ENCODE measurements at places on chromosomes 7 and 10.

DNA sequence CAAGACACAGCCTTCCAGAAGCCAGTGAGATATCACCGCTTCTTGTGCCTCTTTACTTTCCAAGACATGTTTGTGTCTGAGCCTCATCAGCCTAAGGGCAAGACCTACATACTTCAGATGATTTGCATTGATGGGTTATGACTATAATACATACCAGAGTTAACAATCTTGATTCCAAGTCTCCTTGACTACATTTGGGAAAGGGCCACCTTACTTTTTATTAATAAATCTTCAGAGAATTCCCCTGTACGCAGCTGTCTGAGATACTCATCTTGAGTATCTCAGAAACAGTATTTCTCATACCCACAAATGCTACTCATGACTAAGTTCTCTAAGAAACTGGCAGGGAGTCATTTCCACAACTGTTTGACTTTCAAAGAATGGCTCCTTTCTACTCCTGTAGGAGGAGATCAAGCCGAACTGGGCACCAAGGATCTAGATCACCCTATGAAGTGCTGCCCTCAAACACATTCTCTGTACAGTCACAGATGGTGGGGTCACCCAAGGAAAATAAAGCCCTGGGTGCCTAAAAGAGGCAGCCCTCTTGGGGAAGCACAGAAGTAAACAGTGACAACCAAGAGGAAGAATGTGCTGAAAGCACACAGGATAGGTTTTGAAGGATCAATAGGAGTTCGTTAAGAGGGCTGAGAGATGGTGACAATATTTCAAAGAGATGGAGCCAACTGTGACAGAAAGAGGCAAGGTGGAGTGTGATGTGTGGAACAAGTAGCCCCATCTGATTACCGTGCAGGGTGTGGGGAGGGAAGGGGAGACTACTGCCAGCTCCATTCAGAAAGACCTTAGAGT, 138.9 kb downstream of the JAZF1 start:
- DNase-seq = peak; percentile 9

DNA sequence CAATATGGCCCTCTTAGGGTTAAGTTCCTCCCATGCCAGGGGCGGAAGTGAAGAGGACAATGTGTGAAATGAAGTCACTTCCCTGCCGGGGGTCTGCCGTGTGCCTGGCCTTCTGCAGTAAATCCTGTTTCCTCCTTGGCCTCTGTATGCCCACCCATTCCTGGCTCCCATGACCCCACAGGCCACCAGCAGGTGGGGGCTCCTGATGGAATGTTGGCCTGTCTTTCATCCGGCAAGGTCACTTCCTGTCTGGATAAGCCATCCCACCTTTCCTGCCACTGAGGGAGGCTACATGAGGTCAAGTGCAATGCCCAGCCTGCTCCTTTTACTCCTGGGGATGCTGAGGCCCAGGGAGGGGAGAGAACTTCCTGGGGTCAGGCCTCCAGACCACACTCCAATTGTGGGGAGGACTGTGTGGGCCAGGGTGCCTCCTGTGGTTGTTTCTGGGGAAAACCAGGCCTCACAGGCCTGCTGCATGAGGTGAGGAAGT, 22.3 kb downstream of the PALD1 start:
- no peak for DNase-seq

- DNase-seq = no peak
These were observed 2.6 kb upstream of the MBL2 start for GRCh38 chr10:52775132-52775647.

- DNase-seq = no peak
These were observed 40.9 kb downstream of the BMPER start for GRCh38 chr7:33946094-33946699.

GRCh38 chr7:74032191-74032490, 4.2 kb downstream of the ELN start:
- no peak for DNase-seq

- DNase-seq = no peak
These were observed 643.2 kb downstream of the PHTF2 start for GRCh38 chr7:78441737-78442136.

DNA sequence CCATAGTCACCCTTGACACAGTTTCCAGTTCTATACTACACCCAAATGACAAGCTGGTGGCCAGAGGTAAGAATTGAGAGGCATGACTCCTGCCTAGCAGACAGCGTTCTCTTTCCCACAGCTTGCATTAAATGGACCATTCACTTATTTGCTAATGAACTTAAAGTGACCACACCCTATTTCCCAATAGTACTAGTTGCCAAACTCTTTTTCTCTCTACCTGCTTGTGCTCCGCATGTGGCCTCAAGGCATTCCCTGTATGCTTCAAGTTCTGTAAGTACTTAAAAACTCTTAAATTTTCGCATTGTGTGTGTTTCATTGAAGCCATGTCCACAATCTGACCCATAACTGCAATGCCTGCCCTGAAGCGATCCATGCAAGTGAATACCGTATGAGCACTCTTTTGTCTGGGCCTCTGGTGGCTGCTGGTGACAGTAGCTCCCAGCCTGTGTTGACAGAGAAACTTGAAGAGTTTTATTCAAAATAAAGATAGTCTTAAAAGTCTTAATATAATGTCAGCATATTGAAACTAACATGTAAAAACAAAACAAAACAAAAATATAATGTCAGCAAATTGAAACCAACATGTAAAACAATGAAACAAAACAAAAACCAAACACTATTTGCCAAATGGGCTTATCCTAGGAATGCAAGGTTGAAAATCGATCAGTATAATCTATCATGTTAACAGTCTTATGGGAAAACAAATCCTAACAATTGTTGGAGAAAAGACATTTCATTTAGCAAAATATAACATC, 73.6 kb downstream of the CCSER2 start:
- DNase-seq = no peak

- DNase-seq = peak; percentile 48
These were observed 3.2 kb downstream of the MAFK start for GRCh38 chr7:1533547-1534329.

DNA sequence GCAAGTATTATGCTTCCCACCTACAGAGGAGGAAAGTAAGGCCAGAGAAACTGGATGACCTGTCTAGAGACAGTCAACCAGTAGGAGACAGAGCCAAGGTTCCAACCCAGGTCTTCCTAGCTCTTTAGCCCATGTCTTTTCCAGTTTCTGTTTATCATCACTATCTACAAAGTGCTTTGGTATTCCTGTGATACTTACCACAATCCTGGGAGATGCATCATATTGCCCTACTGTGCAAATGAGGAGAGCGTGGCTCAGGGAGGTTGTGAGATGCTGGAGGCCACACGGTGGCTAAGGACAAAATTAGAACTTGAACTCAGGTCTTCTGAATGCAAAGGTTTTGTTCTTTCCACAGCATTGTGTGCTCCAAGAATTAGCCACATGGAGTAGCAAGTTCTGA, 11.2 kb upstream of the PLEKHA1 start:
- no peak for DNase-seq

DNA sequence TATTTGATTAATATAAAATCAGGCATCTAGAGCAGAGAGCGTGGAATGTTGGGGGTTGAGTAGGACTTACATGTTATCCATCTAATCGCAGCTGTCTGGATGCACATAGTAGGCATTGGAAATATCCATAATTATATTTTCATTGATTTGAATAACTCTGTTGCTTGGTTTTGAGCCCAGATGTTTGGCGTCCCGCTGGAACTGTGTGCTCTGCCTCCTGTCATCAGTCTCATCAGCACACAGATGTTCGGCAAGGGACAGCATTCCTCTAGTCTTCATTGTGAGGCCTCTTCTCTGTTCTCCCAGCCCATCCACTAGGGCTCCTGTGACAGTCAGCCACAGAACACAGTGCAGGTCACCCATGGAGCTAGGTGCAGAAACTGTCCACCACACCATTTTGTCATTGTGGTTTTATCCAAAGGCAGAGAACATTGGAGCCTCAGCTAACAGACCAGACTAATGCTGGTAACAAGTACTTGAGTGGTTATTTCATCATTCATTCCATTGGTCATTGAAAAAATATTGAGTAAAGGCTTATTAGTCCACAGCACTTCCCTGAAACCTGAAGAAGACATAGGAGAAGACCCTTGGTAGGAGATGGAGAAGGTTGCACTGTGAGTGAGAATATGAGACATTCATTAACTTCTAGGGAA, 927.4 kb downstream of the LRMDA start:
- DNase-seq = no peak
